HS-27A (cell line): ENCODE measurements at places on chromosomes 3 and 15.
A peak's percentile ranks its signal among the peaks of the same experiment; 100 is the strongest.

DNA sequence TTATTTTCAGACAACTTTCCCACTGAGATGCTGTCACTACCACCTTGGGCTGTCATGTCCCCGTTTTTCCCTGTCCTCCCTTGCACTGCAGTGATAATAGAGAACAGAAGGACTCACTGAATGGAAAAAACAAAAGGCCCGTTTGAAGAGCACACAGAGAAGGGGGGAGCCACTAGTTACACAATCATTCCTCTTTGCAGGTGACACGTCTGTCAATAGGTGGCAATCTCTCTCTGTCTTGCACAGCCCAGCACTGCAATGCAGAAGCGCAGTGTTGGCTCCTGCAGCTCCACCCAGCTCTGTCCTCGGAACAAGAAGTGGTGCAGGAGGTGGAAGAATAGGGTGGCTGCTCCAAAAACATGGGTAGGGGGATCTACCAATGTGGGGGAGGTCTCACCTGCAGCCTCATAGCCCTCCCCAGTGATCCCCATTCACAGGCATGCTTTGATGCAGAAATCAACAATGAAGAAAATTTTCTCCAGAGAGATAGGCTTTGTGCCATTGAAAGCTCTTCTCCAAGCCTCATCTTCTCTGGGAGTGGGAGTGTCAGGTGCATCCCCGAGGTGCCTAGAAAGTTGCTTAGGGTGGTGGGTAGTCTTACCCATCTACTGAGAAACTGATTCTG lies 31.8 kb downstream of the FSTL1 start:
- DNase-seq = no peak

GRCh38 chr15:98738689-98739401 lies 90.5 kb downstream of the IGF1R start:
- no peak for DNase-seq

DNA sequence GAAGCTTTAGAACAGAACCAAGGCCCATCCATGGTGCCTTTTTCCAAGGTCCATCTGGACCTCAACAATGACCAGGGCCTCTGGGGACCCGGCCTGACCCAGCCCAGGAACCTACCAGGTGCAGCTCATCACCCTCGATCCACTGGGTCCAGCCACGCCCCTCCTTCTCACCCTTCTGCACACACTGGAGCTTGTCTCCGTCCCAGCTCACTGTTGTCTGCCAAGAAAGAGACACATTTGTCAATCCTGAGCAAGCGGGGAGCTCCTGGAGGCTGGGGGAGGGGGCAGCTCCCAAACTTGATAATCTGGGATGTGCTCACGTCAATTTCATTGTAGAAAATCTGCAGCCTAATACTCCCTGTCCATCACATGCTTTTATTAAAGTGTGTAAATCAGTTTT lies 21.2 kb downstream of the RBP1 start:
- no peak for DNase-seq

DNA sequence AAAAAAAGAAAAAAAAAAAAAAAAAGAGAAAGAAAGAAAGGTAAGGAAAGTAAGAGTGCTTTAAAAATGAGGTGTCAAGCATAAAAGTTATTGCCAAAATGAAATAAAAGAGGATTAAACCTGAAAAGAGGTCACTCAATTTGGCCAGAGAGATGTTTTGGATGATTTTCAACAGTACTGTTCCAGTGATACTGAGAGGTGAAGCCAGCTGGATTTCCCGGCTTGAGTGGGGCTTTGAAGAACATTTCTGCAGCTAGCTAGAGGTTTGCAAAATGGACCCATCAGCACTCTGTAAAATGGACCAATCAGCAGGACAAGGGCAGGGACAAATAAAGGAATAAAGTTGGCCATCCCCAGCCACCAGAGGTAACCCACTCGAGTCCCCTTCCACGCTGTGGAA lies 128.5 kb downstream of the LSAMP start:
- no peak for DNase-seq

DNA sequence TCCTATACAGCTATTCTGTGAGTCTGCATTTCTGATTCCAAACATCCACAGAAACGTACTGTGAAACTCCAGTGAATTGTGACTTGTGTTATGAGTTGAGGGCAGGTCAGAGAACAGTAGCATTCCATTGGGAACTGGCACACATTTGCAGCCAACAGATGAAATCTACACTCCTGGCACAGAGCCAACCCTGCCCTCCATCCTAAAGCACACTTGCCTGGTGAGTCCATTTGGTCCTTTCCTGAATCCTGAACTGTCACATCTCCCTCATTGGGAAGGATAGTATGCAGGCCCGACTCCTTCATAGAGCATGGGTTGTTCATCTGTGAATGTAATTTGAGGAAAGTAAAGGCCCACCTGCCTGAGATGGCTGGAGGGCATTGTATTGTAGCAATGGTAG lies 314.3 kb upstream of the RASGRP1 start:
- peak; percentile 47 for DNase-seq
